ENCODE measurements at places on chromosomes 7 and 10.

DNA sequence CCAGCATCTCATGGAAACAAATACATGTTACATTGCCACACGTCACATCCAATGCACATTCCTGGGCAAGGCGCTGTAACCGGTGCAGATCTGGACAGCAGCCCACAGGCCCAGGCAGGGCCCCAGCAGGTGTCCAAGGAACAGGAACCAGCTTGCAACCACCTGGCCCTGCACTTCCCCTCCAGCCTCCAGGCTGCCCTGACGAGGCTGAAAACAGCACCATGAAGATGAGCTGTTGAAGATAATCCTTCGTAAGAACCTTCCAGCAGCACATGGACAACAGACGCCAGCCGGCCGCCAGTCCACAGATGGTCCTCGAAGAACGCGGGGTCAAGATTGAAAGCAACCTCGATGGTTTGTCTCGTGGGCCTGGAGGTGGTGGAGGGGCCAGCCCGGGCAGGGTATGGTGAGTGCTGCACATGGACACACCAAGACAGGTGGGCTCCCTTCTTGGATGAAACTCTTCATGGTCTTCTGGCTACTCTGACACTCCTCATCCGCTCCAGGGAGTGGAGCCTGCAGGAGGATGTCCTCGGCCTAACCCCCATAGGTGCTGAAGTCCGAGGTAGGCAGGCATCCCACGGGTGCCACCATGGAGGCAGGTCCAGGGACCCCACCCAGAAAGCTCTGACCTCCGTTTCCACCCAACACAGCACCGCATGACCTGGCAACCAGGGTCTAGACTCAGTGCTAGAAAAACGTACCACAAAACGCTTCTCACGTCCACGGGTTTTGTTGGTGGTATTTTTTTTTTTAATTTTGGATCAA is 22.9 kb downstream of the PDGFA start:
- no peak for DNase-seq

DNA sequence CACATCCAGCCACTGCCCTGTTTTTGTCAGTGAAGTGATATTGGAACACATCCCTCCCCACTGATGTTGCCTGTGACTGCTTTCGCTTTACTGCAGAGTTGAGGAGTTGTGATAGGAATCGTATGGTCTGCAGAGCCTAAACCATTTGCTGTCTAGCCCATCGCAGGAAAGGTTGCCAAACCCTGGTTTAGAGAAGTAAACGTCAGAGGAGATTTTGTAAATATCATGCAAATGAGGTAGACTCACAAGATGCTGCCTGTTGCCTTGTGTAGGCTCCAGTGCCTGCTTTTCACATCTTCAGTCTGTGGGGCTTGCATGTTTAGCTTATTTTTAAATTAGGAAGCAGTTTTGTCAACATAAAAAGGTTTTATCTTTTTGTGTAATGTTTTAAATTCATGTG is 107.1 kb downstream of the TRRAP start:
- DNase-seq: no peak

DNA sequence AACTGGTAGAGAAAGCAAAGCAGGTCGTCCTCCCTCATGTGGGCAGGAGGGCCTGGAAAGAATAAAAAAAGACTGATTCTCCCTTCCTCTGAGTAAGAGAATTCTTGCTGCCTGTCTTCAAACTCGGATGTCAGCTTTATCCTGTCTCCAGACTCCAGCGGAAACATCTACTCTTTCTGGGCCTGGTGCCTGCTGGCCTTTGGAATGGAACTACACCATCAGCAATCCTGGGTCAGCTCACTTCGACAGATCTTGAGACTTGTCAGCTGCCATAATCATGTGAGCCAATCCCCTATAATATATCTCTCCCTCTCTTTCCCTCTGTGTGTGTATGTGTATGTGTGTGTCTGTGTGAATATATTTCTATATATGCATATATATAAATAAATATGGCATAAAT is 411.0 kb upstream of the DPP6 start:
- no peak for DNase-seq

DNA sequence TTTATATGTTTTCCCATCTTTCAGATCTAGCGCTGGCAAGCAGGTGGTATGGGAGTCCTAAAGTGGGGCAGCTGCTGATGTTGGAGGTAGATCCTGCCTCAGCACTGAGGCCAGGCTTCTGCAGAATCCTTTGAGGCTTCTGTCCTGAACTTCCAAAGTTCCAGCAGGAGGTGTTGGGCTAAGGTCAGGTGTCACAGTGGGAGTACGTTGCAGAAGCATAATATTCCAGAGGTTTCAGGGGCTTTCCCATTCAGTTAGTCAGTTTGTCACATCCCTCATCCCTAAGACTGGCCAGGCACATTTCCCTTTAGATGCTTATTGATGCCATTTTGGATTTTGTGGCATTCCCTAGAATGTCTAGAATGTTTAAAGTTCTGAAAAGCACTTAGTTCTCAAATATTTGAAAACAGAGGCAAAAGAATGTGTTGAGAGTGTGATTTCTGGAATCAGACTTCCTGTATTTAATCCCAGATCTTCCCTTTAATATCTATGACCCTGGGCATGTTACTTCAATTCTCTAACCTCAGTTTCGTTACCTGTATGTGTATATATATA is 319.1 kb upstream of the PHYHIPL start:
- no peak for DNase-seq

DNA sequence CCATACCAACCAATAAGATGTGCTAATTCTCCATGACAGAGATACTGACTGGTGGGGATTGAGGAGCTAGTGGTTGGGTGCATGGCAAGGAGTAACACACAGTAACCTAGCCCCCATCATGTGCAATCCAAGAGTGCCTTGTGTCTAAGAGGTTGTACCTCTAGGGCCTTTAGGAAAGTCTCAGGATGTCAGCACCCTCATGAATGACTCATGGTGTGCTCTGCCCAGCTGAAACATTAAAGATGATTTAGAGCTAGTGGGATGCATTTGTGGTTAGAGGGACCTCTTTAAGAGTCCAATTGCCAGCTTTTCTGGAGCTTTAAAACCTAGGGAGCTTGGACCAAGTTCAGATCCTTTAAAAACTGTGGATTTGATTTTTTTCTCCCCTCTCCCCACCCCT is 181.1 kb downstream of the HERPUD2 start:
- DNase-seq: no peak

Measured in frontal cortex (tissue), 4 donors.